ENCODE measurements at places on chromosomes 1 and 21. TPM values are rescaled to one million over a fixed set of nuclear protein-coding genes. Genes with fewer than 3 reads are reported as not detected.

The GABRD gene
- total RNA-seq: not detected

The KCNC4 gene
- total RNA-seq: 4.7 TPM

The ST6GALNAC5 gene
- 0.83 TPM for total RNA-seq

The CELA2B gene
- total RNA-seq: not detected

The ENO1 gene
- total RNA-seq: 2,300 TPM

The AXDND1 gene
- 0.07 TPM for total RNA-seq

The C8B gene
- total RNA-seq: not detected

The LDLRAD1 gene
- total RNA-seq: not detected

The C1orf53 gene
- total RNA-seq: 1.4 TPM

The OR2AK2 gene
- not detected for total RNA-seq

The ZNF692 gene
- 28.2 TPM for total RNA-seq

The RORC gene
- 0.03 TPM for total RNA-seq

The RNU1-2 gene
- under 0.01 TPM for total RNA-seq

The TMIGD3 gene
- total RNA-seq: not detected

The AGO3 gene
- total RNA-seq: 39.5 TPM

The NT5C1A gene
- total RNA-seq: not detected

The RGS5 gene
- total RNA-seq: 83.3 TPM

The AURKAIP1 gene
- 55.5 TPM for total RNA-seq

The PODN gene
- total RNA-seq: 20.9 TPM

The USH2A gene
- under 0.01 TPM for total RNA-seq

The DOP1B gene
- total RNA-seq: 17.4 TPM

Measured in smooth muscle cell of the pulmonary artery (primary cell).